ENCODE measurements at places on chromosomes 3 and 15. TPM values are rescaled to one million over a fixed set of nuclear protein-coding genes. Genes with fewer than 3 reads are reported as not detected.

DNA sequence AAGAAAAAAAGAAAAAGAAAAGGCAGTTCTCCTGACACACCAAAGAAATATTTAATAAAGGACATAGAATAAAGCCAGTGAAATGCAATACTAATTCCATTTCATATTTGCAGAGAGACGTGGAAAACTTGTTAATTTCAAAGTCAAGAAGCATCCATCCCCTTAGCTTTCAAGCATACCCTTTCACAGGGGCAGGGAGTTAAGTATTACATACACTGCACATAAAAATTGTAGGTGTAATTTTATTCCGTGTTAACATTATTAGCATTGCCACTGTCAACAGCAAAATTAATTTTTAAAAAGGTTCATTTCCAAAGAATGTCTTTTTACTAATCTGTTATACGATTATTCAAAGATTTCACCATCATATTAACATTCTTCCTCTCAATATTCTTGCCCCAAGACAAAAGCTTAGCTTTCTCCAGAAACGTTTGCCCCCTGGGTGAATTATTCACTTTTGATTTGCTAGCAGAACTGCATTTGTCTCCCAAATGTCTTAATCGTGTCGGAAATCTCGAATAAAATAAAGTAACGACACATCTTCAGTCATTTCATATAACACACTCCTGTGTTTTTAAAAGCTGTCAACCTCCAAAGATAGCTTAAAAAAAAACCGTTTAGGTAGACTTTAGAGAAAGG lies 517.9 kb downstream of the MECOM start:
- no peak for DNase-seq

DNA sequence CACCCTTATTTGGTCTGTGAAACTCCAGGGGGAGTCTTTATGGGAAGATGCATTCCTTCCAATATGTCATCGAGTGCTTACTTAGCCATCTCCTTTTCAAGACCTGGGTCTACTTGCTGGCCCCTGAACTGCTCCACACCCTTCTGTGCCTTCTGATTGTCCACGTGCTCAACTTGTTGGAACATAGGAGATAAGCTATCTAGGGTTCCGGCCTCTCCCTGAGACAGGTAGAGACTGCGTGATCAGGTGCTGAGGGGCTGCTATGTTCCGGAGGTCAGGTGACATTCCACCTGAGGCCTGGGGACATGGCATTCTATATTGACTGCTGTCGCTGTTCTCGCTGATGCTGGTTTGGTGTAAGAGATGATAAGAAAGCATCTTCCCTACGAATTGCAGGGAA lies 65.6 kb downstream of the ATP1B3 start:
- no peak for DNase-seq

GRK7 gene
- polyA plus RNA-seq: 0.13 TPM

GOLGA6L10 gene
- polyA plus RNA-seq: 3.8 TPM

DNA sequence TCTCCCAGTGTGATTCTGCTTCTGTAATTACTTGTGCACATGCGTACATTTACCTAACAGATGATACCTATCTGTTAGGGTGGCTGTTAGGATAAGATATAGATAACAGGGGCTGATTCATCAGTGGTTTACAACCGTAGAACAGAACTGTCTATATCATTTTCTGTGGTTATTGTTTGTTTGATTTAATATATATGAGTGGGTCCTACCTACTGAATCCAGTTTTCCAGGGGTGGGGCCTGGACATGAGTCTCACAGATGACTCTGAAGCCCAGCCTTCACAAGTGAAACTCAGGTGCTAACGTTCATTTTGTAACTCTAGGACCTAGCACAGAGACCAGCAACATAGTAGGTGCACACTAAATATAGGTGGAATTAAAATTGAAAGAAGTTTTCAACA lies 10.4 kb upstream of the ACAP2 start:
- no peak for DNase-seq
